ENCODE measurements at places on chromosomes 13 and 19.

DNA sequence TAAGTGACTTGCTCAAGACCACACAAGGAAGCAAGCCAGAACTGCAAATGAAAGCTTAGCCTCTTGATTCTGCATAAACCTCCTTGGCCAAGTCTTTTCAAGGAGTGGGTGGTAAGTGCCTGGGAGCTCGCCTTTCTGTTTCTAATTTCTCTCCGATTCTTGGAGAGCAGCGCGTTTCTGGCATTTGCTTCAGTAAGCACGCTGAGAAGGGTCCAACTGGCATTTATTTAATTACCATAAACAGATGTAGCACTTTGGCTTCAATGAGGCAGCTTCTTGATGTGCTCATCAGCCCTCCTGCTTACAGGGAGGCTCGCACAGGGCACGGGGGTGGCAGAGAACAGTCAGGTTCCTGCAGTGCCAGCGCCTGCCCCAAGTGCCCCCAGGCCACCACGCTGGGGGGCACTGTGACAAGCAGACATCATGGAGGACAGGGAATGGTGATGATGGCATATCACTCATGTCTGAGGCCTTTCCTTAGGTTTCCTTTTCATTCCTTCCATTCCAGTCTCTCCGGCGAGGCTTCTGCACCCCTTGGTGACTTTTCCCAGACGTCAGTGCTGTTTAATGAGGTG is 13.3 kb downstream of the SIAH3 start:
- DNase-seq, result no peak

DNA sequence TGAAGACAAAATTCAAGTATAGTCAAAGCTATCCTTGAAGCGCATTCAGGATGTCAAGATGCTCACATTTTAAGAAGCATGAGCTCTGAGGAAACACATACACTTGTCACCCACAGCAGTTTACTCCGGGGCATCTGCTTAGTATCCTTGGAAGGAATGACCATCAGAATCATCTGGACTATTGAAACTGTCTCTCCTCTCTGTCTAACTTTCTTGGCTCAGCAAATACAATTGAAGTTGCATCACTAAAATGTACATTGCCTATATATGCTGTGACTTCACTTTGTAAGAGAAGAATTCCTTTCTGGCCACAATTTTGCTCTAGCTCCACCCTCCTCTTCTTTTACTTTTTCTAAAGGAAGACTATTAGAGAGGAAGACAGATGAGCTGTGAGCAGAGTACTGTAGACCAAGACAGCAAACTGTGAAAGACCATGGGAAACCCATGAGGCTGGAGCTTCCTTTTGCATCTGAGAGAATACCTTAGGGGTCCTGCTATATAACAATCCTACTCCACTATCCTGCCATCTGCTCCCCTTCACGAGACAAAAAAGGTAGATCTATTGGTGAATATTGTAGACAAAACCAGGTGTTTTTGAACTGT is 906.3 kb downstream of the PCDH9 start:
- DNase-seq, result no peak

DNA sequence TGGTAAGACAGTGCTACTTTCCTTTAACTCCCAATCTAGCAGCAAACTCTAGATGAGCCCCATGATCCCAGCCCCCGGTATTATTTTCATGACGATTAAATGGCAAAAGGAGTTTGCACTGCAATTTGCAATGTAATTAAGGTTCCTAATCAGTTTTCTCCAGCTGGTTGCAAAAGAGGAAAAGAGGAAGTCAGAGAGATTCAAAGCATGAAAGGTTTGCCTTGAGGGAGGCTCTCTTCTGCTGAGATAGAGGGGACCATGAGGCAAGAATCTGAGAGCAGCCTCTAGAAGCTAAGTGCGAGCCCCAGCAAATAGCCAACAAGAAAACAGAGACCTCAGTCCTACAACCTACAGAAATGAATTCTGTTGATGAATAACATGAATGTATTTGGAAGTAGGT is 527.1 kb downstream of the UQCRFS1 start:
- DNase-seq, result no peak

GRCh38 chr19:11242864-11243797 is 3.7 kb downstream of the ANGPTL8 start:
- peak; percentile 90 for DNase-seq

DNA sequence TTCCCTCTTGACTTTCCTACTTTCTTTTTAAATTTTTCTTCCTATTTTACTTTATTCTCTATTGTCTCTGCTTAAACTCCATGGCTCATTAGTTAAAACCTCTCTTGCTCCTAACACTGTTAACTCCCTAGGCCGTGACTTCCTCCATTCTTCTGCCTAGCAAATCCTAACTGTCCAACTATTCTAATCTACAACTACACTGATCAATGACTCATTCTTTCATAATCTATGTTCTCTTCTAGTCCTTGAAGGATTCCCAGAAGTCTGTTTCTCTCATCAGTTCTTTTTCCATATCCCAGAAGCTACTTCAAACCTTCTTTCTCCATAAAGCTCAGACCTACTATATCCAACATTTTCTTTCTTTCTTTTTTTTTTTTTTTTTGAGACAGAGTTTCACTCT is 66.9 kb downstream of the MICU2 start:
- DNase-seq, result no peak

DNA sequence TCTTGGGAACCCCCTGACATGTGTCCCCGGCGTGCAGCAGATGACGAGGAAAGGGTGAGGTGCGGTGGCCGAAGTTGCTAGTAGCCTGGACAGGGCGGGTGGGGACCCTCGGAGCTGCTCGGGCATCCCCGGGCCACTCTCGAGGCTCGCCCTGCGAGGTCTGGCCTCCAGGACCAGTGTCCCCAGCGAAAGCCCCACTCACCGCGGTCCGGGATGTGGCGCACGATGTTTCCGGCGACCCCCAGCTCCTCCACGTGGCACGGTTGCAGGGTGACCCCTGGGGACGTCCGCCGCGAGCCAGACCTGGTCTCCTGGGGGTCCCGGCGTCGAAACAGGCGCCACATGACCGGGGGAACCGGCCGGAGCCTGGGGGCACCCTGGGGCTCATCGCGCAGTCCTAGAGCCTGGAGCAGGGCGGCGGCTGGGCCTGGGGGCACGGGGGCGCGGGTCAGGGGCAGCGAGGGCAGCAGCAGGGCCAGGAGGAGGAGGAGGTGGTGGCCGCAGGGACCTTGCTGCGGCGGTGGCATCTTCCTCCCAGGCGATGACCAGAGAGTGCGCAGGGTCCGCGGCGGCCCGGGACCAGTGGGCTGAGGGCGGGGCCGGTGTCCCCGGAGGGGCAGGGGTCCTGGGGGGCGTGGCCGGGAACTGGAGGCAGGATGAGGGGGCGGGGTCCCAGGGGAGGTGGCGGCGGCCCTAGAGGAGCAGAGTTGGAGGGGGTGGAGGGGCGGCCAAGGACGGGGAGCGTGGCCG is 26.0 kb downstream of the CERS1 start:
- DNase-seq, result no peak

DNA sequence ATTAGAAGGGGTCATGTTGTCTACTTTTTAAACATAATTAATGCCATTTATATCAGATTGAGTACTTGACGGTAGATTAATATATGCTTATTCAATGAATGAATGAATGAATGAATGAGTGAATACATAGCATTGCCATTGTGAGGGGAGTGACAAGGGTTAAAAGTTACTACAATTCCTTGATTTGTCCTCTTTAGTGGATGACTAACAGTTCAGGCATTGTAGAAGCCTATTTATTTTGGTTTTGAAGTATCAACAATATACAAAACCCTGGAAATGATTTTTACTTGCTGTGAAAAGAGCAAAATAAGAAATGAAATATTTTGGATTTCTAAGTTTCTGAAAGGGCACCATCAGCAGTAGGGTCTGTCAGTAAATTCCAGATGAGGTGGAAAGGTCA is 122.7 kb downstream of the CYSLTR2 start:
- no peak for DNase-seq

GRCh38 chr13:51781246-51782022 is 22.5 kb downstream of the DHRS12 start:
- no peak for DNase-seq

DNA sequence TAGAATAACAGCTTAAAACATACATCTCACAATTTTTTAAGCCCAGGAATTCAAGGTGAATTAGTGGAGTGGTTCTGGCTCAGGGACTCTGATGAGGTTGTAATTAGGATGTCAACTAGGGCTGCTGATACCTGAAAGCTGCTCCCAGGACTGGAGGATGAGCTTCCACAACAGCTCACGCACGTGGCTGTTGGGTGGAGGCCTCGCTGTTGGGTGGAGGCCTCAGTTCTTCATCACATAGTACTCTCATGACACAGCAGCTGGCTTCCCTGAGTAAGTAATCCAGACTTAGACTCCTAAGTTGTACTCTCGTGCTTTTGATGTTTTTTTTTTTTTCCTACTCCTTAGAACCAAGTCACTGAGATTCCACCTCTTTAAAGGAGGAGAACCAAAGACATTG is 577.1 kb upstream of the PRR20A start:
- no peak for DNase-seq

DNA sequence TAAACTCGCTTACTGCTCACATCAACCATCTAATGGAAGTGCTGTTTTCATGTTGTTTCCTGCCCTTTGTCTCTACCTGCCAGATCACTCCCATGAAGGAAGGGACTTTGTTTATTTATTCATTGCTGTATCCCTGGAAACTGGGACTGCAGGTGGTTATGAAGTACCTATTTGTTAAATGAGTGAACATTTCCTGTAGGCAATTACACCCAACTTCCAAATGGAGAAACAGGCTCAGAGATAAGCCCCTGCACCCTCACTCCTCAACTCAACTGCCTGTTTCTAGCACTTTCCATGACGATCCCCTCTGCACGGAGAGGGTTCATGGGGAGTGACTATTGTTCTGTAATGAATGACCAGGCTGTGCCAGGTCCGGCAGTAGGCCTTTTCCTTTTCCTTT is 1.9 kb upstream of the SELENOW start:
- DNase-seq, result no peak

All from stimulated activated CD4-positive, alpha-beta T cell treated with anti-CD3 and anti-CD28 coated beads, Interleukin-15, amount 100 ng/mL, for 48 hours (primary cell).